Fibroblast of lung (primary cell): ENCODE measurements at places on chromosomes 4 and X.

DNA sequence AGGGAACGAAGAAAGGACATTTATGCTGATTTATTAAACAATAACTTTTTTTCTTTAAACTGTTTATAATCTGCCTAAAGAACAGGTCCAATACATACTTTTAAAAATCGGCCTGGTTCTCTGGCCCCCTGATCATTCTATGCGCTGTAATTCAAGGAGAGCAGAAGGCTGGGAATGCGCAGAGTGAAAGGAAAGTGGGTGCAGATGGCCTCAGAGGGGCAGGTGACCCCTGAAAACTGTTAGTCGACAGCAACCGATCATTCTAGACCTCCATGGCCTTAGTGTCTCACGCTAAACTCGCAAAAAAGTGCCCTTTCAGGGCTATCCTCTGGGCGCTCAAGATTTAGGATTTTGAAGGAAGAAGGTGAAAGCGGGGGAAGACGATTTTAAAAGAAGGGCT lies 2.2 kb downstream of the PDE5A start:
- no peaks in the 10 kb centered on the region for H3K27me3 ChIP-seq
- H3K4me3 ChIP-seq: peak overlapping the region; percentile 97
- peak overlapping the region; percentile 85 for H3K27ac ChIP-seq
- no peak for DNase-seq

- H3K27ac ChIP-seq: no peak overlapping the region
- no peaks in the 10 kb centered on the region for H3K36me3 ChIP-seq
- H3K4me1 ChIP-seq: no peaks in the 10 kb centered on the region
- H3K4me3 ChIP-seq: no peak overlapping the region
- peak; percentile 55 for DNase-seq
Observed at GRCh38 chr4:72744103-72744725, 175.2 kb upstream of the ADAMTS3 start.

DNA sequence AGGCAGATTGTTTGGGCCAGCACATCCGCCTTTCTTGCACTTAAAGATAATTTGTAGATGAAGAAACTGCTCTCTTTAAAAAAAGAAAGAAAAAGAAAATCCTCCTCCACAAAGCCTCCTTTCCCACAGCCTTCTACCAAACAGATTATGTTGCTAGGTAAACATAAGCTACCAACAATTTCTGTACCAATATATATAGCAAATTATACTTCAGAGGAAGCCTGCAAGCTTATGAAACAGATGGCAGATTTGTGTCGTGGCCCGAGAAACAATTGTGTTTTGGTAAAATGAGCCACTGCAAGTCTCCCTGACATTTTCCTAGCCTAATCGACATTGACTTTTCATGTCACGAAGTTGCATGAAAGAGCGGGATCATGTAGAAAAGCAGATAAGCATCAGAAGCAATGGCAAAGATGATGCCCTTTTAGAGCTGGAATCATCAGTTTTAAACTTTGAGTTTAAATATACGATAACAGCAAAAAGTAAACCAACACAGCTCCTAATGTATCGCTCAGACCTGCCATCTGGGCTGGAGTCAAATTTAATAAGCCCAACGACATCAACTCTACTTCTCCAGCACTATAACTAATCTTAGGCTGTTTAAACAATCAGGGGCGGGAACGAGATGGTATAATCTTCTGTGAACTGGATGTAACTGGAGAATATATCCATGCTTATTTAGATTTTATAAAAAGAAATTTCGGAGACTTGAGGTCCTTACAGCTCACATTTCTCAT lies 94.9 kb upstream of the PLAC1 start:
- H3K27me3 ChIP-seq: no peaks in the 10 kb centered on the region
- H3K4me1 ChIP-seq: no peaks in the 10 kb centered on the region
- no peak for DNase-seq
- H3K36me3 ChIP-seq: no peaks in the 10 kb centered on the region
- H3K4me3 ChIP-seq: no peak overlapping the region

DNA sequence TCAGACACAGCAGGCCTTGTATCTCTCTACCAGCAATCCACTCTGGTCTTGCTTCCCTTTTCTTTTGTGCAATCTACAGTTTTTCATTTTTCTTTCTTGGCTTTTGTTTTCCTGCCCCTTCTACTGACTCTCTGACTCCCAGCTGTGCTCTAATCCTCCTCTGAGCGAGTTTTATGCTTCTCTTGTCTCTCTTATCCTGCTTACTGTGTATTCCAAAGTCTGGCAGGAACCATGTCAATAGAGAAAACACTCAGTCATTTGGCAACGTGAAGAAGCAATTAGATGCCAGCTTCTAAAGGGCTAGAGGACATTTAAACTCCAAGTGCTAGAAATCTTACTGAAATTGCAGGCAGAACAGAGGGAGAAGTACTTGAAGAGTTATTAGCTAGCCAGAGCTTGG lies 984.6 kb upstream of the TENM3 start:
- H3K4me3 ChIP-seq: no peak overlapping the region
- no peaks in the 10 kb centered on the region for H3K36me3 ChIP-seq
- H3K27ac ChIP-seq: no peak overlapping the region
- H3K4me1 ChIP-seq: no peaks in the 10 kb centered on the region
- DNase-seq: no peak

GRCh38 chr4:24801136-24801855 lies 5.9 kb downstream of the SOD3 start:
- DNase-seq: no peak
- no peaks in the 10 kb centered on the region for H3K4me1 ChIP-seq
- H3K36me3 ChIP-seq: no peaks in the 10 kb centered on the region
- no peak overlapping the region for H3K27ac ChIP-seq
